Suprapubic skin (tissue), 4 donors: ENCODE measurements at places on chromosomes 13 and 19. TPM values are rescaled to one million over a fixed set of nuclear protein-coding genes. Genes with fewer than 3 reads are reported as not detected.

- no peak for DNase-seq
Measured at GRCh38 chr13:34347784-34348573, 530.0 kb downstream of the RFC3 start.

DNA sequence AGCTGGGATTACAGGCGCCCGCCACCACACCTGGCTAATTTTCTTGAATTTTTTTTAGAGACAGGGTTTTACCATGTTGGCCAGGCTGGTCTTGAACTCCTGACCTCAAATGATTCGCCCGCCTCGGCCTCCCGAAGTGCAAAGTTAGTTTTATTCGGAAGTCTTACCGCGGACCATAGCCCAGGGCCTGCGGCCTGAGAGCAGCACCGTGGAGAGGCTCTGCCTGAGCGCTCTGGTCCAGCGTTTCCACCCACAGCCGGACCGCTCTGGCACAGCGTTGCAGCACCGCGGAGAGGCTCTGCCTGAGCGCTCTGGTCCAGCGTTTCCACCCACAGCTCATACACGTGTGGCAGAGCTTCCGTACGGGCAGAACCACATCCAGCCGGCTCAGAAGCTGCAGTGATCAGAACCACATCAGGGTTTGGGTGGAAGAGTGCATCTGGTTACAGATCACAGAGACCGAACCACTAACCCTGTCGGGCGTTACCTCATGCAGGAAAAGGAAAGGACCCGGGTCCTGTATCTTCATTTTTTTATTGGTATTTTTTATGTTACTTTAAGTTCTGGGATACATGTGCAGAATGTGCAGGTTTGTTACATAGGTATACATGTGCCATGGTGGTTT is 102.4 kb upstream of the SOX1 start:
- DNase-seq, result no peak

MED4 gene
- total RNA-seq, result 41.4 TPM

DNAJC15 gene
- 5.6 TPM for total RNA-seq

ZNF845 gene
- total RNA-seq, result 7.1 TPM
